ENCODE measurements at places on chromosomes 12 and 14. TPM values are rescaled to one million over a fixed set of nuclear protein-coding genes. Genes with fewer than 3 reads are reported as not detected.

Gene CMKLR1
- total RNA-seq, result not detected

GRCh38 chr14:80456209-80456608 lies 244.9 kb upstream of the DIO2 start:
- H3K36me3 ChIP-seq, result no peaks in the 10 kb centered on the region
- no peak overlapping the region for H3K27ac ChIP-seq
- H3K27me3 ChIP-seq, result no peaks in the 10 kb centered on the region
- H3K4me3 ChIP-seq, result no peak overlapping the region
- DNase-seq, result no peak

Gene SYNDIG1L
- not detected for total RNA-seq

GRCh38 chr12:77745624-77746023 lies 85.1 kb upstream of the NAV3 start:
- no peak for DNase-seq
- H3K36me3 ChIP-seq, result no peaks in the 10 kb centered on the region
- no peaks in the 10 kb centered on the region for H3K4me1 ChIP-seq
- H3K27me3 ChIP-seq, result no peaks in the 10 kb centered on the region

Gene NFATC4
- 1.1 TPM for total RNA-seq

DNA sequence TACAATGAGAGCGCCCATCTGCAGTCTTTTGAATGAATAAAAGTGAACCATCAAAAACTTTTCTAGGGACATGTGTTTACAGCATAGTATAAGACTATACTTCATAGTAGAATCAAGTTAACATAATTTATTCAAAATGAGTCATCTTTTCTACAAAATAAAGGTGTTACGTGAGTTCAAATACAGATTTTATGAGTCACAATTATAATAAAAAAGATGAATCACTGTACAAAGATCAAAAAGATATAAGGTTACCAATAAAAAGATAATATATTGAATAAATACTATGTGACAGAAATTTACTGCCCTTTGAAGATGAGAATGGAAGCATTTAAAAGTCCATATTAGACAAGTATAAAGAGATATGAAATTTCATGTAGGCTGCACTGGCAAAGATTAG lies 2.8 kb downstream of the MBIP start:
- H3K27ac ChIP-seq, result peak overlapping the region; percentile 70
- H3K27me3 ChIP-seq, result peaks cover 5% of the 10 kb centered on the region
- no peak for DNase-seq

- H3K4me3 ChIP-seq, result no peak overlapping the region
- peaks cover 20% of the 10 kb centered on the region for H3K36me3 ChIP-seq
- no peak overlapping the region for H3K27ac ChIP-seq
- DNase-seq, result no peak
- H3K27me3 ChIP-seq, result peaks cover 3% of the 10 kb centered on the region
These were observed 20.2 kb downstream of the E2F7 start for GRCh38 chr12:77045183-77045582.

Gene ACOT6
- not detected for total RNA-seq

DNA sequence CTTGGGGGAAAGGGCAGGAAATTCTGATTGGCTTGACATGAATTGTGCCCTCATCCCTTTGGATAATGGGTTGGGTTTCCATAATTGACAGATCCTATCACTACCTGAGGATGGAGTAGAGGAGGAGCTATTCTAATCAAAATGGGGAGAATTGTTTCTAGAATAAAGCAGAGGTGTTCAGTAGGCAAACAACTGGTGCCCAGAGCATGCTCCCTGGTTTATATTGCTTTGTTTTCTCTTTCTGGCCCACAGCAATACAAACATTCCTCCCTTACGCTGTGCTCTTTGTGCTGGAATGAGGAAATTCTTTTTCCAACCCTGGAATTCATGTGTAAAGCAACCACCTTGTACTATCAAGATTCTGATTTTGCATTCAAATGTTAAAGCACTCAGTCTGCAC lies 147.4 kb downstream of the RASSF9 start:
- H3K27me3 ChIP-seq, result no peaks in the 10 kb centered on the region
- H3K4me3 ChIP-seq, result no peak overlapping the region
- no peaks in the 10 kb centered on the region for H3K4me1 ChIP-seq
- DNase-seq, result no peak

DNA sequence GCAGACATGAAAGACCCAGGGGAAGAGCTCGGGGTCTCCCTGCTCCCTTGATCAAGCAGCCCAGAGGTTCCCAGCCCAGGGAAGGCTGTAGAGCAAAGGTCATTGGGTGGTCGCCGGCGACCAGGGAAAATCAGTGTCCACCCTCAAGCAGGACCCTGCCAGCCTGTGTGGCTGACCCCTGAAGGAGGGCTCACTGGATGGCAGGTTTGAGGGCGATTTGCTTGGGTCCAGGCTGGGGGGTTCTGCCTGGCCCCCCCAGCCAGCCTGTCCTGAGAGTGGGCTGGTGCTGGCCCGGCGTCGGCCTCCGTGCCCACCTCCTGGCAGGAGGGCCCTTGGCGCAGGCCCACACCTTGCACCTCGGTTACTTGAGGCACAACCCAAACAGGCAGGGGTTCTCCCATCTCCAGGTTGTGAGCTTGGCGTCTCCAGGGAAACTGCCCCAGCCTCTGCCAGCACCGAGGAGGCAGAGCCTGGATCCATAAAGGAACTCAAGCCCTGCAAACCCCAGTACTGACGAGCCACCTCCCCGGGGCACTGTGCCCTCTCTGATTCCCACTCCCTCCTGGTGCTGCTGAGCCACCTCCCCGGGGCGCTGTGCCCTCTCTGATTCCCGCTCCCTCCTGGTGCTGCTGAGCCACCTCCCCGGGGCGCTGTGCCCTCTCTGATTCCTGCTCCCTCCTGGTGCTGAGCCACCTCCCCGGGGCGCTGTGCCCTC lies 329.0 kb upstream of the SFSWAP start:
- peaks cover 10% of the 10 kb centered on the region for H3K27me3 ChIP-seq
- H3K4me3 ChIP-seq, result no peak overlapping the region
- no peaks in the 10 kb centered on the region for H3K4me1 ChIP-seq
- DNase-seq, result no peak

Gene ACRBP
- total RNA-seq, result 1.2 TPM

GRCh38 chr14:33315721-33316120 lies 377.0 kb downstream of the NPAS3 start:
- H3K27ac ChIP-seq, result no peak overlapping the region
- H3K36me3 ChIP-seq, result no peaks in the 10 kb centered on the region
- no peaks in the 10 kb centered on the region for H3K27me3 ChIP-seq
- no peak for DNase-seq
- no peaks in the 10 kb centered on the region for H3K4me1 ChIP-seq
- H3K4me3 ChIP-seq, result no peak overlapping the region

Gene VASH1
- 2.3 TPM for total RNA-seq

Gene LHX5
- not detected for total RNA-seq

GRCh38 chr14:57169901-57170300 lies 98.8 kb downstream of the EXOC5 start:
- no peaks in the 10 kb centered on the region for H3K36me3 ChIP-seq
- no peak overlapping the region for H3K4me3 ChIP-seq
- H3K27ac ChIP-seq, result no peak overlapping the region
- no peaks in the 10 kb centered on the region for H3K4me1 ChIP-seq
- peaks cover 9% of the 10 kb centered on the region for H3K27me3 ChIP-seq

GRCh38 chr12:105228494-105228893 lies 7.5 kb downstream of the APPL2 start:
- peaks cover 21% of the 10 kb centered on the region for H3K36me3 ChIP-seq
- no peak overlapping the region for H3K4me3 ChIP-seq
- peaks cover 65% of the 10 kb centered on the region for H3K4me1 ChIP-seq
- DNase-seq, result no peak
- peak overlapping the region; percentile 21 for H3K27ac ChIP-seq

GRCh38 chr12:48995086-48995879 lies 3.9 kb downstream of the DDN start:
- H3K27ac ChIP-seq, result no peak overlapping the region
- peaks cover 25% of the 10 kb centered on the region for H3K4me1 ChIP-seq
- peaks cover 62% of the 10 kb centered on the region for H3K27me3 ChIP-seq
- DNase-seq, result peak; percentile 55
- H3K4me3 ChIP-seq, result no peak overlapping the region

Gene RNASE3
- total RNA-seq, result not detected

Gene C12orf60
- total RNA-seq, result 2.8 TPM

- H3K4me1 ChIP-seq, result no peaks in the 10 kb centered on the region
- no peak for DNase-seq
- H3K36me3 ChIP-seq, result no peaks in the 10 kb centered on the region
- peaks cover 6% of the 10 kb centered on the region for H3K27me3 ChIP-seq
These were observed 340.9 kb downstream of the AACS start for GRCh38 chr12:125406131-125406530.

- no peaks in the 10 kb centered on the region for H3K36me3 ChIP-seq
- H3K27ac ChIP-seq, result no peak overlapping the region
- no peak overlapping the region for H3K4me3 ChIP-seq
- H3K4me1 ChIP-seq, result no peaks in the 10 kb centered on the region
- peaks cover 15% of the 10 kb centered on the region for H3K27me3 ChIP-seq
These were observed 286.5 kb upstream of the TMPO start for GRCh38 chr12:98228683-98229539.

GRCh38 chr12:105030820-105031807 lies 45.0 kb downstream of the NOPCHAP1 start:
- peaks cover 21% of the 10 kb centered on the region for H3K36me3 ChIP-seq
- H3K27me3 ChIP-seq, result no peaks in the 10 kb centered on the region
- DNase-seq, result no peak
- H3K4me3 ChIP-seq, result peak overlapping the region; percentile 8
- peak overlapping the region; percentile 88 for H3K27ac ChIP-seq

GRCh38 chr14:70660967-70661893 lies 19.5 kb downstream of the TTC9 start:
- H3K4me1 ChIP-seq, result peaks cover 88% of the 10 kb centered on the region
- peaks cover 12% of the 10 kb centered on the region for H3K36me3 ChIP-seq
- H3K27me3 ChIP-seq, result no peaks in the 10 kb centered on the region
- peak; percentile 52 for DNase-seq
- peak overlapping the region; percentile 94 for H3K27ac ChIP-seq

DNA sequence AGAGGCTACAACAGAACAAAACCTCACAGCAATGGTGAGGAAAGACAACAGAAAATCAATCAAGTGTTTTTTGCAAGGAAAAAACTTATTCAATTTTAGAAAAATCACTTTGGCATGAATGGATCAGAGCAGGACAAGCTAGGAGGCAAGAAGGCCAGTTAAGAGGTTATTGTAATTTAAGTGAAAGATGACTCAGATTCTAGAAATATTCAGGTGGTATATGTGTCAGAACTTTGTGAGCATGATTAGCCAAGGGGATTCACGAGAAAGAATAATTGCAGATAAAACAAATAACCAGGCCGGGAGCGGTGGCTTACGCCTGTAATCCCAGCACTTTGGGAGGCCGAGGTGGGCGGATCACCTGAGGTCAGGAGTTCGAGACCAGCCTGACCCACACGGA lies 12.7 kb downstream of the GCH1 start:
- H3K4me3 ChIP-seq, result no peak overlapping the region
- H3K4me1 ChIP-seq, result peaks cover 38% of the 10 kb centered on the region
- H3K36me3 ChIP-seq, result peaks cover 3% of the 10 kb centered on the region

Gene NKX2-1
- not detected for total RNA-seq

DNA sequence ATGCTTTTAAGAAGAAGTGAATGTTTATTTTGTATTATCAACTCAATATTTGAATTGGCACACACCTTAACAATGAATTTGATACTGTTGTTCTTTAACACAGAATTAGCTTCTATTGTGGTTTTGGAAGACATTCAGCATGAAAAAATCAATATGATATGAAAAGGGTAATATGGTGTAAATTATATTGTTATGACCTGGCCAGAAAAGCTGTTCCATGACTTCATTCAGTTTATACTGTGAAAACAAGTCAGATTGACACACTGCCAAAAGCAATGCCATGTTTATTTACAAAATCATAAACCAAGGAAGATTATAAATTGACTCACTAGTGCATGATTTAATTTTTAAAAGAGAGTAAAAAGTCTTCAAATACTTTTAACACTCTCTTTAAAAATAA lies 851.4 kb upstream of the SEL1L start:
- no peaks in the 10 kb centered on the region for H3K36me3 ChIP-seq
- no peak overlapping the region for H3K4me3 ChIP-seq
- no peak for DNase-seq
- H3K27ac ChIP-seq, result no peak overlapping the region
- no peaks in the 10 kb centered on the region for H3K27me3 ChIP-seq

Gene TSPAN9
- total RNA-seq, result 0.24 TPM

GRCh38 chr12:74722709-74723108 lies 185.1 kb downstream of the ATXN7L3B start:
- H3K4me1 ChIP-seq, result no peaks in the 10 kb centered on the region
- H3K27ac ChIP-seq, result no peak overlapping the region
- no peak for DNase-seq
- no peaks in the 10 kb centered on the region for H3K27me3 ChIP-seq

GRCh38 chr12:113700943-113701342 lies 229.3 kb upstream of the LHX5 start:
- no peak overlapping the region for H3K27ac ChIP-seq
- no peaks in the 10 kb centered on the region for H3K4me1 ChIP-seq
- no peak overlapping the region for H3K4me3 ChIP-seq
- no peak for DNase-seq

GRCh38 chr12:10559244-10559643 lies 53.6 kb downstream of the EIF2S3B start:
- peaks cover 54% of the 10 kb centered on the region for H3K36me3 ChIP-seq
- H3K27me3 ChIP-seq, result no peaks in the 10 kb centered on the region
- H3K4me1 ChIP-seq, result peaks cover 62% of the 10 kb centered on the region
- H3K4me3 ChIP-seq, result peak overlapping the region; percentile 81
- DNase-seq, result peak; percentile 56
- H3K27ac ChIP-seq, result peak overlapping the region; percentile 94

DNA sequence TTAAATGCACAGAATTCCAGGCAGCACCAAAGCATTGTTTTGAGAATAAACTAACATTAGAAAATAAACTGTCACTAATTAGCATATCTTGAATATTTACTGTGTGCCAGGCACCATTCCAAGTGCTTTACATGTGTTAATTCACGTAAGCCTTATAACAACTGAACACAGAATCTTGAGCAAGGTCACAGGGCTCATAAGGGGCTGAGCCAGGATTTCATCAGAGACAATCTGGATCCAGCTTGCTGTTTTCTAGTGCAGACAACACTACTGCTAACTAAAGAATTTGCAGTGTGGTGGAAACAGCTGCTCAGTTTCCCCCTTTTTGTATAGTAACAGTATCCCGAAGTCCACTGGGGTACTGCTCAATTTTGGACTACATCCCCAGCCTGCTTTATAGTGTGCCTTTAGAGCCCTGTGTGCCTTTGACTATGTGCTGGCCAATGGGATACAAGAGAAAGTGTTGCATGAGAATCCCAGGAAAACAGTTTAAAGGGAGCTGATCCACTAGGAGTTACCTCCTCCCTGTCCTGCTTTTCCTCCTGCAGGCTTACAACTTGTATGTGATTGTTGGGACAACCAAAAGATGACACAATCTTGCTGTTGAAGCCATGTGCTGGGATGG lies 36.0 kb upstream of the RMST start:
- no peak overlapping the region for H3K4me3 ChIP-seq
- H3K4me1 ChIP-seq, result no peaks in the 10 kb centered on the region
- no peaks in the 10 kb centered on the region for H3K36me3 ChIP-seq
- DNase-seq, result no peak
- peaks cover 15% of the 10 kb centered on the region for H3K27me3 ChIP-seq

GRCh38 chr12:16359512-16360491 lies 12.4 kb downstream of the MGST1 start:
- H3K27me3 ChIP-seq, result no peaks in the 10 kb centered on the region
- H3K27ac ChIP-seq, result no peak overlapping the region
- no peaks in the 10 kb centered on the region for H3K36me3 ChIP-seq
- DNase-seq, result peak; percentile 5
- no peaks in the 10 kb centered on the region for H3K4me1 ChIP-seq

Gene TMPRSS12
- total RNA-seq, result not detected

Gene TDRD9
- total RNA-seq, result 0.54 TPM
